ENCODE measurements at places on chromosomes 5 and 9.

DNA sequence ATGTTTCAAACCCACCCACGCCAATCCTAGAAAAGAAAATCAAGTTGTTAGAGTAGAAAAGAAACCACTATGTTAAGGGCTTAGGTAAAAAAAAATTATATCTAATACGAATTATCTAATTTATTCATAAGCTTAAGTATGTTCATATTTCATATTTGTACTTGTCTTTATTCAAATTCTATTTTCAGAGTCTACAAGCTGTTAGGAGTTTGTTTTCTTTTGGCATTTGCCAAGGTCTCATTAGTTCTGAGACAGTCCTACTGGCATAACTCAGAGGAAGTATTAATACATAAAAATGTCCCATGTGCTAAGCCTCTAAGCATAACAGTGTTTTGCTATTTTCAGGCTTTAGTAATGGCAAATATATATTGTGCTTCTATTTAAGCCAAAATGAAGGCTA lies 57.6 kb downstream of the STARD4 start:
- DNase-seq = no peak

- no peak for DNase-seq
Observed at GRCh38 chr9:104802110-104802509, 38.2 kb downstream of the NIPSNAP3B start.

GRCh38 chr5:104541141-104541785 lies 978.7 kb upstream of the NUDT12 start:
- DNase-seq = no peak

GRCh38 chr9:133087429-133088145 lies 25.8 kb downstream of the CEL start:
- DNase-seq = no peak

DNA sequence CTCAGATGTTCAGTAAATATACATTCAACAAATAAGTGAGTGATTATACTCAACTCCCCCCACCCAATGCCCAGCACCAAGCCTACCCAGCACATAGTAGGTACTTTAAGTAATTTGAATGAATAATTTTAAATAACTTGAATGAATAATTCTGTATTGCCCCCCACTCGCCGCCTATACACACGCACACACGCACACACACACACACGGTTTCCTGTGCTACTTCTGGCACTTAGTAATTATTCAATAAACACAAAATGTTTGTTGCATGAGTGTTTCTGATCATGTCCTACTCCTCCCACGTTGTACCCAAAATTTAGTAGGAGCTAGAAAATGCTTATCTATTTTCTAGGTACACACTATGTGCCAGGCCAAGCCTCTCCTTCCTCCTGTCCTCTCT lies 16.2 kb downstream of the PCDH12 start:
- no peak for DNase-seq

DNA sequence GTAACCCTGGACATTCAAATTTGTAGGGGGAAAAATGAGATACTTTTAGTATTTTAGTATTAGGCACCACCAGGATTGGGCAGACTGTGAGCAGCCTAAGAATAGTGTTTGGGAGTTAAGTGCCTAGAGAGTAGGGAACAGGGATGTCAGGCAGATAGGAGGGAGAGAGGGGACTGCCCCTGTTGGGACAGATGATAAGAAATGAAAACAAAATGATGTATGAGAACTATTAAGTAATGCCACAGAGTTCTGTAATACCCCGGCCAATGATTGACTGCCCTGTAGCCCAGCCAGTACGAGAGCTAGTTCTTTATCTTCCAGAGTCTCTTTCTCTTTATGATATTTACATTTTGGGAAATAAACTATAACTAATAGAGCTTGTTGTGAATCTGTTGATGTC lies 24.4 kb downstream of the ARHGAP26 start:
- no peak for DNase-seq

- DNase-seq = no peak
Observed at GRCh38 chr5:1732945-1733344, 66.7 kb downstream of the MRPL36 start.

GRCh38 chr9:70615464-70616138 lies 201.1 kb upstream of the KLF9 start:
- no peak for DNase-seq

GRCh38 chr9:111691672-111692329 lies 30.4 kb downstream of the GNG10 start:
- DNase-seq = no peak

DNA sequence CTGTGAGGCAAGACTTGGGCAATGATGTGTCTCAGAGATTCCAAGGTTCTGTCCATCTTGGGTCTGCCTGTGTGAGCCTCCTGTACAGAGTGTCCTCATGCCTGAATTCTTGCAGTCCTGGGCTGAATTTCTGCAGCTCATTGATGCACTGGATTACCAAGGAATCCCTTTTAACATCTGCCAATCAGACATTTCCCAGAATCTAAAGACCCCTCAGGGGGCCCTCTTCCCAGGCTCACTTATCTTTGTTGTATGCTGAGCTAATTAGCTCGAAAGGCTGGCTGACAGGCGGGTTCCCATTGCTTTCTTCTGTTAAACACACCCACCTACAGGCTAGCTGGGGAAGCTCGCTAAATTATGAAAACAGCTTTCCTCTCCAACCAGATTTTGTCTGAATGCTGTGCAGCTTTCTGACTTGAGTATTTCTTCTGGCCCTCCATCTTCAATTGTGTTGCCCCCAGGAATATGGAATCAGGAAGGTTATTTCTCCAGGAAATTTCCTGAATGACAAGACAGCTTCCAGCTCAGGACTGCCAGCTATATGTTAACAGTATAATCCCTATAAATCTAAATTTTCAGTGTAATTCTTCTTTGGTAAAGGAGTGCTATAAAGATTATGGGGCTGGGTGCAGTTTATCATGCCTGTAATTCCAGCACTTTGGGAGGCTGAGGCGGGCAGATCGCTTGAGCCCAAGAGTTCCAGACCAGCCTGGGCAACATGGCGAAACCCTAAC lies at the start of gene LIX1:
Gene LIX1 (minus strand): TSS at position 91 of the 734 bp plus-strand sequence. CDS start 35 bp downstream, at position 56.
- peak; percentile 4 for DNase-seq

- no peak for DNase-seq
Observed at GRCh38 chr5:144812763-144813162, 642.1 kb downstream of the KCTD16 start.

- DNase-seq = peak; percentile 97
Observed at GRCh38 chr5:140639148-140639981, at the start of gene TMCO6. TSS of gene TMCO6 (plus strand) at chr5:140639451. CDS start at chr5:140639528, 77 bp downstream.

DNA sequence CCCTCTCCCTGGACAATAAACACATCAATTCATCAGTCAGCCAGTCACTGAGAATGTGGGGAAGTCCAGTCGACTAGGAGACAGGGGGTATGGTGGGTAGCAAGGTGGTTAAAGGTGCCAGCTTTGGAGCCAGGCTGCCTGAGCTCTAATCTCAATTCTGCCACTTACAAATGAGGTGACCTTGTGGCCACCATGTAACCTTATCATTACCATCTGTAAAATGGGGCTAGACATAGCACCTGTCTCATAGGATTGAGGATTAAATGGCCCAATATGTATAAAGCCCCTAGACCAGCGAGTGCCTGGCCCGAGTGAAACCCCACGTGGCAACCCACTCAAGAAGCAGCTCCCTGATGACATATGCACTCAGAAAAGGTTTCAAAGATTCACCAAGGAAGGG lies 73.3 kb upstream of the TBC1D2 start:
- no peak for DNase-seq

DNA sequence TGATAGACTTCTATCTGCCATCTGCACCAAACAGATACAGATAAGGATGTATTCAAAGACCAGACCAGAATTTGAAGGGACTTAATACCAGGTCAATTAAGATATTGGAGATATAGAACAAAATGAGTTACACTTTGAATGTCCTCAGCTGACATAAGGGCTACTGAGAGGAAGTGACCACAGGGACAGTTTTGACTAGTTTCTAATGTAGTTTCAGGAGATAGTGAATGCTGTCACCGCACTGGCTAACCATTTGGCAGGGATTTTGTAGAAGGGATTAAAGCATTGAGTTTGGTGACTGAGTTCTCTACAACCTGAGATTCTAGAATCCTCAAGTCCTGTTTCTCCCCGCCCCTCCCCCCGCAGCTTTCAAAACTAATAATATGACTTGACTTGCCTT lies 22.7 kb downstream of the CCNH start:
- no peak for DNase-seq

GRCh38 chr9:108345826-108346225 lies 510.0 kb downstream of the ACTL7B start:
- no peak for DNase-seq

- DNase-seq = no peak
Observed at GRCh38 chr5:75457691-75458090, 53.7 kb downstream of the CERT1 start.

DNA sequence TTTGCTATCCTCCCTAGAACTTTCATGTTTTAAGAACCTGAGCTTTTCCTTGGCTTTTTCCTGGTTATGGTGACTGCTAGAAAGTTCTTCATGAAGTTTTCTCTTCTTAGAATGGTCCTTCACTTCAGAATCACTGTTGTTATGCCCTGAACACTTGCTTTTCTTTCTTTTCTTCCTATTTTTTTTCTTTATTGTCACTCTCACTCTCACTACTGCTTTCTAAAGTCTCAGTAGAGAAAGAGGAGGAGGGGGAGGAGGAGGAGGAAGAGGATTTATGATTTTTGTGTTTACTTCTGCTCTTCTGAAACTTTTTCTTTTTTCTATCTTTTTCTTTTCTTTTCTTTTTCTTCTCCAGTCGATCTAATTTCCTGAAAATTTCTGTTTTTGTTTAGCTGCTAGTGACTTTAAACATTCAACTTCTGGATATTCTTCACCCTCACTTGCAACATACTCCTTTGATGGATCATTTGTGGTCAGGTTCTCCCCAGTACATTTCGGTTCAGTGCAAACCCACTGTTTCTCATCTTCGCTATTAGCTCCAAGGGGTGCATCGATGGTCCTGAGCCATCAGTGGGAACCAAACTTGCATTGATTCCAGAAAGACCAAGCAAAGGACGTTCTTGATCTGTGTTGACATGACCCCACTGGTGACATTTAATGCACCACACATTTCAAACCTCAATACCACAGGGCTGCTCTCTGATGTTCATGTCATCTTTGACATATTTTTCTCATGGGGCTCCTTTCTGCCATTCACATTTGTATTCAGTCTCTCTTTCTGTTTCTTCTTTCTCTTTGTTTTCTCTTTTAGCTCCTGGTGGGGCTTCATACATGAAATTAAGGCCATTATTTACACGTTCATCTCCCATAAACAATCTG lies 81.6 kb upstream of the HAND1 start:
- no peak for DNase-seq

GRCh38 chr9:73402081-73403028 lies 250.7 kb downstream of the ANXA1 start:
- no peak for DNase-seq

DNA sequence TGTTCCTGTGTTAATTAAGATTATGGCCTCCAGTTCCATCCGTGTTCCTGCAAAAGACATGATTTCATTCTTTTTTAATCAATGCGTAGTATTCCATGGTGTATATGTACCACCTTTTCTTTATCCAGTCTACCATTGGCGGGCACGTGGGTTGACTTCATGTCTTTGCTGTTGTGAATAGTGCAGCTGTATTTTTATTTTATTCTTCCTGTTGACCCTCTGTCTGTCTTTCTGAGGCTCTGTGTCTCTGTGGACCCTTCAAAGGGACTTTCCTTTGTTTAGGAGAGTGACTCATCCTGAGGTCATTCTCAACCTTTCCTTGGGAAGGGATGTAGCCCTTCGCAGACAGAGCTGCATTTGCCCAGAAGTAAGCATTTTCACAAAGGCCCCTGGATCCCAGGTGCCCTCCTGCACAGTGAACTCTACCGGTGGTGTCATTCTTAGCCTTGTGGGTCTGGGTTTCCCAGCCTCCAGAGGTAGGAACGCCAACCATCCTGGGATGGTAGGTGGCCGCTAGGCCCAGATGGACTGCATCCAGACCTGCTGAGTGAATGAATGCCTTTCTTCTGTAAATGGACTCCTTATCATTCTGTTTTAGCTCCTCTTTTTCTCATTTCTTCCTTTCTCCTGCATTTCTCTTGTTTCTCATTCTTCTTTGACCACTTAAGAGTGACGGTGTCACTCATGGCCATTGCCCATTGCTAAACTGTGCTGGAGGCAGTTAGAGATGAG lies 22.4 kb downstream of the TRIO start:
- no peak for DNase-seq

GRCh38 chr9:112174965-112175795 lies at the start of gene SUSD1:
TSS of gene SUSD1 (minus strand) at chr9:112175297. CDS start at chr9:112175235, 62 bp downstream.
- no peak for DNase-seq

DNA sequence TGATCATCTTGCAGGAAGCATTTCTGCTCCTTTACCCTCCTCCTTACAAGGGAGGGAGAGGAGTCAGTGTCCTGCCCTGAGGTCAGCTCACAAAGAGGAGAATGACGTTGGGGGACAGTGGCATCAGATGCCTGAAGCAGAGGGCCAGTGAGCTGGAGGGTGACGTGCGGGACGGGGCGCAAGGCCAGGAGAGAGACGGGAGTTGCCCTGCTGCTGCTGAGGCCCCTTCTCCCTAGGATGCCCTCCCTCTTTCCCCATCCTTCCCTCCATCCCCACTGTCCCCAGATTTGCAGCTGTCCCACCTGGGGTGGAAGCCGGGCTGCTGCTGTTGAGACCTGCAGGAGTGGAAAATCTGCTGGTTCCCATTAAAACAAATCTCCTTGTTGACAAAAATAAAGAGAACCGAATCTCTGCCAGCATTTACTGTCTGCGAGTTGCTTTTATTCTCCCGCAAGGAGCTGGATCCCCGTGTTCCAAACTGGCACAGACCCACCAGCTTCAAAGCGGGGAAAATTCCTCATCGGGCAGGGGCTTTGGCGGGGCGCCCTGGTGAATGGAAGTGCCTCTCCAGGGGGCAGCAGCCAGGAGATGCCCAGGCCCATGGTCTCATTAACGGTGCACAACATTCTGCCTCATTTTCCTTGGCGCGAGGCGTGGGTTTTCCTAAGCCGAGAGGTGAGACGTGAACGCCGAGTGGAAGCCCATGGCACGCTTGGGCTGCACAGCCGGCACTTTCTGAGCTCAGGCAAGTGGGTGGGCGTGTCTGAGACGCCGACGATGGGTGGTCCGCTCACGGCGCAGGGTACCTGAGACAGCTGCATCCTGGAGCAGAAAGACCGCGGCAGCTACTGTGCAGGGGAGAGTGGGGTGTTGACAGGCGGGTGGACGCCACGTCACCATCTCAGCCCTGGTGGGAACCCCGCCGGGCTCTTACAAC lies 13.9 kb upstream of the COL5A1 start:
- DNase-seq = no peak

DNA sequence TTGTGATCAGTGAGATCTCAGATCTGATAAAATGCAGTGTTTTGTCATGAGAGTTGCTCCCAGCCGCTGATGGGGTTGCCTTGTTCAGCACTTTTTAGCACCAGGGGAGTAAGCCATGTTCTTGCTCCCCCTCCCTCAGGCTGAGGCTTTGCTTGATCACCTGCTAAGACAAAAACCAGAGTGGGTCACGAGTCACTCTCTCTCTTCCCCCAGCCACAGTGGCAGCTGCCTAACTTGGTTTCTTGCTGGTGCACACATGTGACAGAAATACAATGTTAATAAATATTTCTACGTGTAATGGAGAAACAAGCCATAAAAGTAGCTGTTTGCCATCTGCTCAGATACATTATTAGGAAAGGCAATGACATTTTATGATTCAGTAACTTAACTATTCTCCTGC lies 212.4 kb upstream of the DMRT1 start:
- no peak for DNase-seq

- DNase-seq = peak; percentile 35
Observed at GRCh38 chr9:130172161-130172857, at the start of gene NCS1. TSS of gene NCS1 (plus strand) at chr9:130172404. CDS start at chr9:130172664, 260 bp downstream.

- DNase-seq = no peak
Observed at GRCh38 chr9:8660383-8660782, 860.8 kb upstream of the DMAC1 start.

GRCh38 chr5:179120421-179120861 lies 60.3 kb downstream of the ZNF354C start:
- DNase-seq = no peak

- DNase-seq = no peak
Observed at GRCh38 chr5:72622170-72622760, 115.1 kb upstream of the ZNF366 start.

GRCh38 chr5:104372376-104372775 lies 809.8 kb upstream of the NUDT12 start:
- DNase-seq = no peak
